Chondrocyte (in vitro differentiated cells): ENCODE measurements at places on chromosomes 5 and 9. TPM values are rescaled to one million over a fixed set of nuclear protein-coding genes. Genes with fewer than 3 reads are reported as not detected.

Gene HACD4
- 0.97 to 1.3 TPM (median 0.97 TPM) in 3 replicates for total RNA-seq

Gene FBN2
- total RNA-seq, result 303 to 524 TPM (median 311 TPM) in 3 replicates

Gene AGXT2
- not detected in 3 replicates for total RNA-seq

Gene TNPO1
- total RNA-seq, result 123 to 132 TPM (median 132 TPM) in 3 replicates

Gene NR4A3
- total RNA-seq, result 0.34 to 1.3 TPM (median 1.2 TPM) in 3 replicates

Gene NME5
- 1.7 to 5.0 TPM (median 2.0 TPM) in 3 replicates for total RNA-seq

Gene DNAI1
- 0.25 TPM in 1 of 3 replicates, not detected in the others for total RNA-seq

Gene CXCL14
- total RNA-seq, result 0.21 TPM in 1 of 3 replicates, not detected in the others

Gene FABP6
- total RNA-seq, result not detected in 3 replicates

Gene ORM2
- total RNA-seq, result not detected in 3 replicates

Gene ZBED3
- 10.7 to 15.8 TPM (median 14.7 TPM) in 3 replicates for total RNA-seq

Gene C9orf50
- total RNA-seq, result 0.30 to 0.39 TPM (median 0.38 TPM) in 3 replicates

- peak overlapping the region; percentile 14 for H3K27ac ChIP-seq
- no peak for DNase-seq
- H3K4me1 ChIP-seq, result peaks cover 25% of the 10 kb centered on the region
- H3K27me3 ChIP-seq, result no peaks in the 10 kb centered on the region
- H3K36me3 ChIP-seq, result peaks cover 11% of the 10 kb centered on the region
Observed at GRCh38 chr5:41748631-41749030, 121.6 kb downstream of the OXCT1 start.

DNA sequence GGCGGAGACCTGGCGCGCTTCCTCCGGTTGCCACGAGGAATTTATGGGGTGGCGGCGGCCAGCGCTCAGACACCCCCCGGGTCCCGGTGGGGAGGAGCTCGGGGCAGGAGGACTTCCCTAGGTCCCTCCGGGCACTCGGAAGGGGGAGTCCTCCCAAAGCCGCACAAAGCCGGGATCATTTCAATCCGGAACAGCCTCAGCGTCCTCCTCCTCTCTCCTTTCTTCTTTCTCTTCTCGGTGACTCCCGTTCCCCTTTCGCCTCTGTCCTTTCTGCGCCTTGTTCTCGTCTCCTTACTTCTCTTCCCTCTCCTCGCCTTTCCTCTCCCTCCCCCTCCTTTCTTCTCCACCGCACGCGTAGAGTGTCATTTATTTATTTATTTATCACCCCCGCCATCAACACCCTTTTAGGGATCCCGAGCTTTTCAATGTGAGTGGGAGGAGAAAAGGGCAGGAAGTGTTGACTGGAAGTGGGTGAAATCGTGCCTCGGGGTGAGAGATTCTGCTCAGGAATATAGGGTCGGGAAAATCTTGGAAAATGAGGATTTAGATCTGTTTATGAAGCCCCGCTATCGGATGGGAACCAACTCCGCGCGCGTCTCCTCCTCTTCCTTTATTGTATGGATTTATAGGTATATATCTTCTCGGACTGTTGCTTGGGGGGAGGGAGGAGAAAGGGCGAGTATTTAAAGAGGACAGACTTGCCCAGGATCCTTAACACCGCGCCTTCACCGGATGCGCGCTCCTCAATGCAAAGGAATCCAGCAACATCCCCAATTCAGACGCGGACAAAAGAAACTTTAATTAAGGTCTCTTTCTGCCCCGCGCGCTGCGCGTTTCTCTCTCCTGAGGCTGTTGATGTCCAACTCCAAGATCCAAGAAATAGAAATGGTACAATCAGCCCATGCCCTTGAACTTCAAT lies 2.0 kb upstream of the ZNF462 start:
- peak overlapping the region; percentile 90 for H3K27ac ChIP-seq
- no peak for DNase-seq
- peaks cover 41% of the 10 kb centered on the region for H3K4me1 ChIP-seq
- peak overlapping the region; percentile 98 for H3K4me3 ChIP-seq
- no peaks in the 10 kb centered on the region for H3K27me3 ChIP-seq
- peaks cover 1% of the 10 kb centered on the region for H3K36me3 ChIP-seq

GRCh38 chr5:96043446-96043845 lies 81.8 kb upstream of the ELL2 start:
- H3K36me3 ChIP-seq, result no peaks in the 10 kb centered on the region
- H3K27ac ChIP-seq, result no peak overlapping the region
- peaks cover 3% of the 10 kb centered on the region for H3K4me1 ChIP-seq
- H3K27me3 ChIP-seq, result no peaks in the 10 kb centered on the region
- no peak for DNase-seq
- H3K4me3 ChIP-seq, result no peak overlapping the region

DNA sequence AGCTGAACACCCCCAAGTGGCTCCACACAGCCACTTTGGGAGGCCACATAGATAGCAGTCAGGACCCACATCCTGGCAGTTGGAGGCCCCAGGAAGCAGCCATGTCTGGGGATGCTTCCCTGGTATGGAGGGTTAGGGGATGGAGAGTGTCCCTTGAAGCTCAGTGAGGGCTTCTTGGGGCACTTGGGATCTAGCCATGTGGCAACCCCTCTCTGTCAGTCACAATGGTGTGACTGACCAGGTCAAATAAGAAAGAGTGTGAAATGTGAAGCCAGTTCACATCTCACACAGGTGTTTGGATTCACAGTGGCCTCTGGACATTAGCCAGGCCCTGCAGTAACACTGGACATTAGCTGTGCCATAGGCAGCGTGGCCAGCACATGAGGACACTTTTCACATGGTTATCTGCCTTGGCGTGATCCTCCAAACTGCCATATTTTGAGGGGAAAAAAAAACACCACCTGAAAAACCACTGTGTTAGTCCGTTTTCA lies 53.9 kb upstream of the IL17B start:
- H3K4me3 ChIP-seq, result no peak overlapping the region
- peaks cover 47% of the 10 kb centered on the region for H3K4me1 ChIP-seq
- no peak for DNase-seq
- peaks cover 30% of the 10 kb centered on the region for H3K36me3 ChIP-seq
- H3K27ac ChIP-seq, result peak overlapping the region; percentile 96
- H3K27me3 ChIP-seq, result no peaks in the 10 kb centered on the region

- H3K27ac ChIP-seq, result no peak overlapping the region
- peaks cover 1% of the 10 kb centered on the region for H3K36me3 ChIP-seq
- no peak overlapping the region for H3K4me3 ChIP-seq
- no peak for DNase-seq
- H3K4me1 ChIP-seq, result no peaks in the 10 kb centered on the region
- no peaks in the 10 kb centered on the region for H3K27me3 ChIP-seq
Observed at GRCh38 chr9:109206670-109207069, 39.6 kb upstream of the FRRS1L start.

GRCh38 chr9:92147030-92147851 lies 32.0 kb upstream of the SPTLC1 start:
- H3K27ac ChIP-seq, result peak overlapping the region; percentile 98
- H3K36me3 ChIP-seq, result no peaks in the 10 kb centered on the region
- no peaks in the 10 kb centered on the region for H3K27me3 ChIP-seq
- H3K4me1 ChIP-seq, result peaks cover 71% of the 10 kb centered on the region
- H3K4me3 ChIP-seq, result peak overlapping the region; percentile 57

GRCh38 chr5:124888050-124888506 lies 141.6 kb upstream of the ZNF608 start:
- H3K36me3 ChIP-seq, result no peaks in the 10 kb centered on the region
- peak overlapping the region; percentile 54 for H3K27ac ChIP-seq

DNA sequence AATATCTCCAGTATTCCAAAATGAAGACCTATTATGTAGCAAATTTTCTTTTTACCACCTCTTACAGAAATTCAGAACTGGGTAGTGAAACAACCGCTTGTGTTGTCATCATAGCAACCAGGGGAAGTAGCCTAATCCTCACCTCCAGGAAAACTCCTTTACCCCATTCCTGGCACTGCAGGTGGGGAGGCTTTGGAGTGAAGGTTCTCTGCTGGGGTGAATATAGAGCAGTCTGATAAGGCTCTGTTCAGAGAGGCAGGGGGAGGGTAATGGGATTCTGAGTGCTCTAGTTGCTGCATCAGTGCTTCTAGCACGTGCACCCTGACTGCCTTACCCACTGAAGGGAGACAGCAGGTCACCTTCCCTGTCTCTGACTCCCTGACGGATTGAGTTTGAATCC lies 116.2 kb downstream of the MAN2A1 start:
- H3K27ac ChIP-seq, result peak overlapping the region; percentile 82
- H3K27me3 ChIP-seq, result no peaks in the 10 kb centered on the region
- no peak for DNase-seq
- peaks cover 10% of the 10 kb centered on the region for H3K36me3 ChIP-seq
- H3K4me3 ChIP-seq, result no peak overlapping the region
